ENCODE measurements at places on chromosomes 3 and 15. TPM values are rescaled to one million over a fixed set of nuclear protein-coding genes. Genes with fewer than 3 reads are reported as not detected.

The SLC51B gene
- polyA plus RNA-seq: not detected

The PLSCR4 gene
- 40.3 TPM for polyA plus RNA-seq

The CLASP2 gene
- polyA plus RNA-seq: 13.0 TPM

The NDN gene
- 76.9 TPM for polyA plus RNA-seq

The SLC35A5 gene
- polyA plus RNA-seq: 48.5 TPM

The GP5 gene
- not detected for polyA plus RNA-seq

The NOX5 gene
- not detected for polyA plus RNA-seq

DNA sequence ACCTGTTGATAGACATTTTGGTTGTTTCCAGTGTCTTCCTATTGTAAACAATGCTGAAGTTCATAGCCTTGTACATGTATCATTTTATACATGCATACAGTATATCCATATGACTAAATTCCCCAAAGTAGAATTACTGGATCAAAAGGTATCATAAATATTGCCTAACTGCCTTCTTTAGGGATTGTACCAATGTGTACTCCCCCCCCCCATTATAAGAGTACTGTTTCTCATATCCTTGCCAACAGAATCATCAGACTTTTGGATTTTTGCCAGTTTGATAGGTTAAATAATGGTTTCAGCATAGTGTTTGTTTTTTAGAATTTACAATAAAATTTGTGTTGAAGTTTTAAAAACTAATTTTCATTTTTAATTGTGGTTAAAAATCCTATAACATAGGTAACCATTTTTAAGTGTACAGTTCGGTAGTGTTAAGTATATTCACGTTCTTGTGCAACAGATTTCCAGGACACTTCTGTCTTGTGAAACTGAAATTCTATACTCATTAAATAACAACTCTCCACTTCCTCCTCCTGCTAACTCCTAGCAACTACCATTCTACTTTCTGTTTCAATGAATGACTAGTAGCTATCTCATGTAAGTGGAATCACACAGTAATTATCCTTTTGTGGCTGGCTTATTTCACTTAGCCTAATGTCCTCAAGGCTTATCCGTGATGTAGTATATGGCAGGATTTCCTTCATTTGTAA, 30.8 kb upstream of the MAP3K13 start:
- peak overlapping the region; percentile 17 for H3K27ac ChIP-seq
- H3K36me3 ChIP-seq: no peaks in the 10 kb centered on the region
- peaks cover 7% of the 10 kb centered on the region for H3K4me1 ChIP-seq
- H3K4me3 ChIP-seq: no peak overlapping the region
- no peaks in the 10 kb centered on the region for H3K27me3 ChIP-seq
- DNase-seq: peak; percentile 60

GRCh38 chr3:113219605-113220300, 8.4 kb downstream of the BOC start:
- DNase-seq: no peak
- no peak overlapping the region for H3K27ac ChIP-seq
- H3K36me3 ChIP-seq: peaks cover 6% of the 10 kb centered on the region
- peaks cover 29% of the 10 kb centered on the region for H3K4me1 ChIP-seq

- H3K36me3 ChIP-seq: peaks cover 5% of the 10 kb centered on the region
- H3K4me3 ChIP-seq: no peak overlapping the region
- no peaks in the 10 kb centered on the region for H3K27me3 ChIP-seq
- no peak overlapping the region for H3K27ac ChIP-seq
- DNase-seq: no peak
These were observed 47.1 kb downstream of the FLNB start for GRCh38 chr3:58055314-58055713.

DNA sequence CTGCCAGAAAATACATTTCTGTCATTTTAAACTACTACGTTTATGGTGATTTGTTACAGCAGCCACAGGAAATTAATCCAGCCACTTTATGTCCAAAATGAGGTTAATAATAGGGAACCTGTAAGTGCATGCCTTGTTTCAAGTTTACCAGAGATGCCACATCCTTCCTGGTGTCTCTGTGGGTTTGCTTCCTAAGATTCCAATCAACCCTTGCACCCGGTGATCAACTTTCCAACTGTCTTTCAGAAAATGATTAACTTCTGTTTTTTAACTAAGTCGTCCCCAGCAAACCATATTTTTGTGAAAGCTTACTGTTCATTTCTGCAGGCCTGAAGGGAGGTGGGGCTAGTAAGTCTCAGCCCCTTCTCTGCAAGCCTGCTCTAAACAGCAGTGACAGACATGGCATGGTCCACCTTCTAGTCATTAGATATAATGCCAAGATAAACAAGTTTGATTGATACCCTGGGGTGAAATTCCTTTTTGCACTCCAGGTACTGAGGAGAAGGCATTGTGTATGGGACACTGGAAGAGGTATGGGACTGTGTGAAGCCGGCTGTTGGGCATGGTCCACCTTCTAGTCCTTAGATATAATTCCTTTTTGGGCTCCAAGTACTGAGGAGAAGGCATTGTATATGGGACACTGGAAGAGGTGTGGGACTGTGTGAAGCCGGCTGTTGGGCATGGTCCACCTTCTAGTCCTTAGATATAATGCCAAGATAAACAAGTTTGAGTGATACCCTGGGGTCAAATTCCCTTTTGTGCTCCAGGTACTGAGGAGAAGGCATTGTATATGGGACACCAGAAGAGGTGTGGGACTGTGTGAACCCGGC, 11.1 kb upstream of the TMC3 start:
- no peaks in the 10 kb centered on the region for H3K27me3 ChIP-seq
- H3K4me3 ChIP-seq: no peak overlapping the region
- no peak overlapping the region for H3K27ac ChIP-seq
- no peak for DNase-seq

DNA sequence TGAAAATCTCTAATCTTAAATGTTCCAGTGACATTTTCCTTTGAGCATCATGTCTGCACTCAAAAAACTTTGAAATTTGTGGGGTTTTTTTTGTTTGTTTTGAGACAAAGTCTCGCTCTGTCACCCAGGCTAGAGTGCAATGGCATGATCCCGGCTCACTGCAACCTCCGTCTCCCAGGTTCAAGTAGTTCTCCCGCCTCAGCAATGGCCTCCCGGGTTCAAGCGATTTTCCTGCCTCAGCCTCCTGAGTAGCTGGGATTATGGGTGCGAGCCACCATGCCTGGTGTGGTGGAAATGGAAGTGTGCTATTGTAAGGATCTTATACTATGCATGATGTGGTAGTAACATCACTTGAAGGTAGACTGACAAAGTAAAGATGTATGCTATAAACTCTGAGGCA, 42.5 kb downstream of the TKT start:
- H3K27ac ChIP-seq: no peak overlapping the region
- H3K4me1 ChIP-seq: no peaks in the 10 kb centered on the region
- no peaks in the 10 kb centered on the region for H3K27me3 ChIP-seq
- H3K36me3 ChIP-seq: no peaks in the 10 kb centered on the region

DNA sequence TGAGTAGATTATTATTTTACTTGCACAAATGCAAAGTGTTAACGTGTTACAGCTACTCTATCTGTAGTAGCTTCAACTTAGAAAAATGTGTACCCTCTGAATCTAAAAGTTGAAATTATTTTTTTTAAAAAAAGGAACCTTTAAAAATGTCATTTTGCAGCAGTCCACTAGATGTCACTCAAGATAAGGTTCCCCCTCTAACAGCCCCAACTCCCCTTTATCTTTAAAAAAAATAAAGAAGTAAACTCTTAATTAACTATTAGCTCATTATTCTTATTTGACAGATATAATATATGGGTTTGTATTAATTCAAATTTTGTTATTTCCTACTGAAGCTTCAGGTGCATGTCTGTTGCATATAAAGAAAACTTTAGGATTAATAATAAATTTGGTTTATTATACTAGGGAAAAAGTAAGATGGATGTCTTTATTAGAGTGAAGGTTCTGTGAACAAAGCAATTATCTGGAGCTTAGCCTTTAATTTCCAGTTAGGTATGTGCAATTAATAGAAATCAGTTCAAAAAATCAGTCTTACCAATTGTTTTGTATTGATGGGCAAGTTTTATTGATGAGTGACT, 288.5 kb downstream of the VGLL3 start:
- H3K4me1 ChIP-seq: no peaks in the 10 kb centered on the region
- H3K4me3 ChIP-seq: no peak overlapping the region
- H3K36me3 ChIP-seq: no peaks in the 10 kb centered on the region
- no peaks in the 10 kb centered on the region for H3K27me3 ChIP-seq
- H3K27ac ChIP-seq: no peak overlapping the region

DNA sequence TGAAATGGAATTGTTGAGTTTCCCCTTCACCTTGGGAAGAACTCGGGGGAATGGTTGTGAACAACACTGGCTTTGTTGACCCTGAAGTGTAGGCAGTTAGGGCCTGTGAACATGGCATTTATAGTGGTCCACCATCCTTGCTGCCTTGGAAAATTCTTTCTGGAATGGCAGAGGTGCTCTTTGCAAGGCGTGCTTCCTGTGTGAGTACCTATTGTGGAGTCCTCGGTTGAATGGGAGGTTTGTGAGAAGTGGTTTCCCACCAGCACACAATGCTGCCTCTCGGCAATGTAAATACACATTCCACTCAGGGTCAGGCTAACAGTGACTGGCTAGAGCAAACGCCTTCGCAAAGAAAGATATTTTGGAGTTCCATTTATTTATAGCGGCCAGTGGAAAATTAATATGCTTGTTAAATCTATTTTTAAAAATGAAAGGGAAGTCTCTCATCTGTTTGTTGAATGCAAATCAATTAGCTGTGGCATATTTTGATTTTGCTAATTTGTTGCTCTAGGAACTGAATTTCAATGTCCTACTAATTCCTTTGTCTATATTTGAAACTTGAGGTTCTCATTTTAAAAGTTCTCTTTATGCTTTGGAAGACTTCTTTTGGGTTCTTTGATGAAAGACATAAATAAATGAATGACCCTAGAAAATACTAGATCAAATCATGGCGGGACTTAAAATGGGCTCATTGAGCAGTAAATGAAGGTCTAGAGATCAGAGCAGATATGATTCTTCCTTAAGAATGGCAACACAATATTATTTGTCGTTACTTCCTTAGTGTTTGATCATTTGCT, 59.5 kb downstream of the FNDC3B start:
- no peak overlapping the region for H3K27ac ChIP-seq
- H3K27me3 ChIP-seq: no peaks in the 10 kb centered on the region
- no peaks in the 10 kb centered on the region for H3K36me3 ChIP-seq
- DNase-seq: no peak
- H3K4me3 ChIP-seq: no peak overlapping the region

- 0 out of 2 replicates have a peak, but pooled peaks cover 7% of the 10 kb centered on the region for H3K4me1 ChIP-seq
- peak; percentile 27 for DNase-seq
- no peaks in the 10 kb centered on the region for H3K36me3 ChIP-seq
- no peak overlapping the region for H3K4me3 ChIP-seq
- no peak overlapping the region for H3K27ac ChIP-seq
These were observed 319.4 kb upstream of the STAC start for GRCh38 chr3:36060950-36061349.

GRCh38 chr3:129352045-129352444, 73.4 kb downstream of the HMCES start:
- no peak overlapping the region for H3K27ac ChIP-seq
- H3K36me3 ChIP-seq: no peaks in the 10 kb centered on the region
- H3K27me3 ChIP-seq: no peaks in the 10 kb centered on the region
- H3K4me3 ChIP-seq: no peak overlapping the region
- DNase-seq: no peak

GRCh38 chr3:14186854-14187458, 8.3 kb downstream of the LSM3 start:
- H3K27ac ChIP-seq: no peak overlapping the region
- no peaks in the 10 kb centered on the region for H3K4me1 ChIP-seq
- no peak overlapping the region for H3K4me3 ChIP-seq
- DNase-seq: no peak

- peaks cover 55% of the 10 kb centered on the region for H3K27me3 ChIP-seq
- H3K4me3 ChIP-seq: peak overlapping the region; percentile 55
- no peaks in the 10 kb centered on the region for H3K36me3 ChIP-seq
- no peaks in the 10 kb centered on the region for H3K4me1 ChIP-seq
- peak; percentile 51 for DNase-seq
- H3K27ac ChIP-seq: no peak overlapping the region
These were observed 23.0 kb upstream of the ANP32A start for GRCh38 chr15:68843425-68844311.

GRCh38 chr15:69526081-69527061, 73.8 kb downstream of the RPLP1 start:
- no peak overlapping the region for H3K4me3 ChIP-seq
- H3K36me3 ChIP-seq: no peaks in the 10 kb centered on the region
- DNase-seq: peak; percentile 32
- peaks cover under 1% of the 10 kb centered on the region for H3K27me3 ChIP-seq
- no peak overlapping the region for H3K27ac ChIP-seq

DNA sequence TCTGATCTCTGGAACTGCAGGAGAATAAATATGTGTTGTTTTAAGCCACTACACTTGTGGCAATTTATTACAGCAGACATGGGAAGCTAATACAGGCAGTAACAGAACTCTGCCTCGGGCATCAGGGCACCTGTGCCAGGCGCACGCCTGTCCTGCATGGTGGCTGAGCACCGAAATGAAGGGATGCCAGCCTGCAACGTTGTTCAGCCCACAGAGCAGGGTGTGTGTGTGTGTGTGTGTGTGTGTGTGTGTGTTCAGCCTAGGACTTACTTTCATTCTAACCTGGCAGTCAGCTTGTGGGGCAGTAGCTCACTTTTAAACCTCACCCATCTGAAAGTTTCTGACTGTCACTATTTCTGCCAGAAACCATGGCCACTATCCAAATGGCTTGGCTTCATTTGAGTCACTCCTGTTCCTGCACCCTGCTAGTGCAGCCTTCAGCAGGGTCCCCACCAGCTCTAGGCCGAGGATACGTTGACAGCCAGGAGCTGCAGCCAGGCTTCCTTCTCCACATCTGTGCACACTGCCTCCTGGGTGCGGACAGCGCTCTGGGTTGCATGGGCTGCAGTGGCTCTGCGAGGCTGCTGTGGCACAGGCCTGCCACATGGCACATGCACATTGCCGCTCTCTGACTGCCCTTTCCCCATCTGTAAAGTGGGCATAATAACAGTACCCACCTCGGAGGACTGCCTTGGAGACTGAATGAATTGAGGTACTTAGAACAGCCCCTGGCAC, 4.5 kb downstream of the UROC1 start:
- no peaks in the 10 kb centered on the region for H3K27me3 ChIP-seq
- DNase-seq: no peak
- H3K4me1 ChIP-seq: 0 out of 2 replicates have a peak, but pooled peaks cover 4% of the 10 kb centered on the region
- no peak overlapping the region for H3K4me3 ChIP-seq
- no peak overlapping the region for H3K27ac ChIP-seq

DNA sequence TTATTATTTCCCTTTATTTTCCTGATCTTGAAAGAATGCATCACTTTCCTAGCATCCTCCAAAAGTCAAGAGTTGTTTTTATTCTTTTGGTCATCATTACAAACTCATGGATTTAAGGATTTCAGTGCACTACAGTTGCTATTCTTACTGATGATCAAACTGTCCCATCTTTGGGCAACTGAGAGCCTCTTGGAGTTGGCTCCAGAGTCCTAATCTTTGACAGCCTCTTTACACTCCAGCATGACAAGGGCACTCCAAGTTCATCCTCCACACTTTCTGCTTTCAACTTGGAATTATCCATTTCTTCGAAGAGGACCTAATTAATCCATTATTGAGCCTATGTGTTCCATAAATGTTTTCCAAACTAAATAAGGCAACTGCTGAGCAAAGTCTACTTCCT, 5.7 kb downstream of the UACA start:
- peaks cover 5% of the 10 kb centered on the region for H3K36me3 ChIP-seq
- peaks cover 48% of the 10 kb centered on the region for H3K4me1 ChIP-seq
- no peak for DNase-seq
- no peak overlapping the region for H3K27ac ChIP-seq
- no peak overlapping the region for H3K4me3 ChIP-seq
- no peaks in the 10 kb centered on the region for H3K27me3 ChIP-seq

GRCh38 chr15:30953731-30954378, 37.6 kb downstream of the MTMR10 start:
- H3K4me1 ChIP-seq: peaks cover 16% of the 10 kb centered on the region
- peak overlapping the region; percentile 73 for H3K27ac ChIP-seq
- H3K27me3 ChIP-seq: no peaks in the 10 kb centered on the region
- H3K4me3 ChIP-seq: no peak overlapping the region

GRCh38 chr3:25462495-25462894, 34.4 kb downstream of the RARB start:
- H3K4me3 ChIP-seq: no peak overlapping the region
- H3K27me3 ChIP-seq: no peaks in the 10 kb centered on the region
- H3K27ac ChIP-seq: no peak overlapping the region
- H3K4me1 ChIP-seq: 0 out of 2 replicates have a peak, but pooled peaks cover 5% of the 10 kb centered on the region
- no peak for DNase-seq

All from GM23248 (cell line).